ENCODE measurements at places on chromosomes 3 and 15. TPM values are rescaled to one million over a fixed set of nuclear protein-coding genes. Genes with fewer than 3 reads are reported as not detected.

Gene ZNF80
- not detected for total RNA-seq

Gene IQCB1
- 13.1 TPM for total RNA-seq

Gene ARL13B
- total RNA-seq = 3.1 TPM

GRCh38 chr3:9347887-9348286 lies 15.0 kb upstream of the THUMPD3 start:
- no peak for DNase-seq
- H3K27me3 ChIP-seq = no peaks in the 10 kb centered on the region
- no peaks in the 10 kb centered on the region for H3K36me3 ChIP-seq
- no peak overlapping the region for H3K4me3 ChIP-seq
- H3K4me1 ChIP-seq = peaks cover 13% of the 10 kb centered on the region
- no peak overlapping the region for H3K27ac ChIP-seq

DNA sequence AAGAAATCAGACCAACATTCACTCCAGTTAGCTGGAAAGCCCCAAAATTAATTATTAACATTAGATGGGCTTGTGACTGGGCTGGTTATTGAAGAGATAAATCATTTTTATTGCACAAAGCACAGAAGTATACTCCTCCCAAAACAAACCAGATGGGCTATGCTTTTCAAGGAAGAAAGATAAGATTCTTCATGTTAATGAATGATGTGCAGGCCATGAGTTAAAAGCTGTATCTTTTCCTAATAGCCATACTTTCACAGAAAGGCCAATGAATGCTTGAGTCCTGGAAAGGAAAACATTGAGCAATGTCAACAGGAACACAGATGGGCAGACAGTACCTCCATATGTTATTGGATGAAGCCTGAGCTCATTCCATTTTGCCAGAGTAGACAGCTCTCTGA lies 55.4 kb downstream of the OCA2 start:
- no peak overlapping the region for H3K4me3 ChIP-seq
- DNase-seq = no peak
- H3K4me1 ChIP-seq = peaks cover 7% of the 10 kb centered on the region
- H3K36me3 ChIP-seq = no peaks in the 10 kb centered on the region

DNA sequence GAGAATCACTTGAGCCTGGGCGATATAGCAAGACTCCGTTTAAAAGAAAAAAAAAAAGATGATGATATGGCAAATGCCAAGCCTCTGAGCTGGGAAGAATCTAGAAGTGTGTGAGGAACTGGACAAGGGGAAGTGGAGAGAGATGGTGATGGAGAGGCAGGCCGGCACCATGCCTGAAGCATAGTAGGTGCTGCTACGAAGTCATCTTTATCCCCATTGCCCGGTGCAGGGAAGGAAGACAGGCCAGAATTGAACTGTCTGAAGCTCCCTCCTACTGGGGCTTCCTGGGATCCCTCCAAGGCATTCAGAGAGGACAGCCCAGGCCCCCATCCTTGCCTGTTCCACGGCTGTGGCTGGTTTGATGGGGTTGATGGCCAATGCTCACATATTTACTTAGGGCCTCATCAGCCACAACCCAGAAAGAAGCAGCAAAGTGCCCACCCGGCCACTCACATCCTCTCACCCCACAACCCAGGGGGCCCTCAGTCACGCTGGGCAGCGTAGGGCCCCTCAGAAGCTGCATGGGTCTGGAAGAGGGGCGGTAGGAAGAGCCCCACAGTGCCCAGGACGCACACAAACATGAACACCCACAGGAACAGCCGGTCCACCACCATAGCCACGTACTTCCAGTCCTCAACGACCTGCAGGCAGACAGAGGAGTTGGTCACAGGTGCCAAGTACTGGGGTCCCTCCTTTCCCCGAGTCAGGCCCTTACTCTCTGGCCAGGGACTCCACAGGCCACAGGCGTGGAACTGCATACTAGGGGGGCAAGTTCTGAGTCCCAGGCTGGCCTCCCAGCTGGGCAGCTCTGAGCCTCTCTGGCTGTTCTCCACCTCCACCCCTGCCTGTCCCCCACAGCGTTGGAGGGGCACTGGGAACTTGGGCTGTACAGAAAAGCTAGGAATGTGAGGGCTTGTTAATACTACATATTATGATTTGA lies 4.1 kb upstream of the CHRNA3 start:
- H3K4me3 ChIP-seq = no peak overlapping the region
- no peaks in the 10 kb centered on the region for H3K36me3 ChIP-seq
- H3K4me1 ChIP-seq = no peaks in the 10 kb centered on the region
- H3K27me3 ChIP-seq = peaks cover 11% of the 10 kb centered on the region

GRCh38 chr3:79968418-79968817 lies 200.6 kb upstream of the ROBO1 start:
- H3K27ac ChIP-seq = no peak overlapping the region
- H3K36me3 ChIP-seq = no peaks in the 10 kb centered on the region
- no peak for DNase-seq

DNA sequence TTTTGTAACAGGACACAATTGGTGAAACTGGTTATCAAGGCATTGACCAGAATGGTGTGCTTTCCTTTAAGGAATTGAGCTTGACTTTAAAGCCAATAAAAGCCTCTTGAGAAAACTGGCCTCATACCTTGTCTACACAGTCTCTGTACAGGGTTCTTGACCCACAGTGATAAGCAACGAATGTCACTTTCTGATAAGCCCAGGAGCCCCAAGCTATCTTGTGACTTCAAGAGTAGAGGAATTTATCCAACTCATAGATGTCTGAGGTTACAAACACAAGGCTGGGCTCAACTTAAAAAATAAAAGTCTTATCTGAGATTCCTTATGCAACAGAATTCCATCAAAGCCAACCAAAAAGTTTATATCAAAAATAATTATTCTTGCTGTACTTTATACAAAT lies 212.1 kb downstream of the GBE1 start:
- H3K27ac ChIP-seq = no peak overlapping the region
- no peaks in the 10 kb centered on the region for H3K27me3 ChIP-seq
- H3K4me1 ChIP-seq = no peaks in the 10 kb centered on the region
- no peak overlapping the region for H3K4me3 ChIP-seq

DNA sequence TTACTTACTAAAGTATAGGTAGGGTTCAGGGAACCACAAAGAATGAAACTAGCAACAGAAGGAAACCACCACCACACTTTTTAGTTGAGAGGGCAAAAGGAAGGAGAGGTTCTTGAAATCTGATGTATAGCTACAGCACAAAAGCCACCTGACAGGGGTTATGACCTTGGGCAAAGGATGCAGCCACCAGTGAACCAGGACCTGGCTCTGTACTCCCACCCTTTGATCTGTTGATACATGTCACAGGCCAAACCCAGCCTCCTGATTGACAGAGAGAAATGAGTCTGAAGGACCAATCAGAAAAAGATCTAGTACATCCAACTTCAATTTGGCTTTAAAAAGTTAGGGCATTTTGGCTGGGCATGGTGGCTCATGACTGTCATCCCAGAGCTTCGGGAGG lies 20.0 kb upstream of the BLM start:
- no peak overlapping the region for H3K4me3 ChIP-seq
- H3K27ac ChIP-seq = no peak overlapping the region
- H3K36me3 ChIP-seq = no peaks in the 10 kb centered on the region
- no peak for DNase-seq
- no peaks in the 10 kb centered on the region for H3K27me3 ChIP-seq
- H3K4me1 ChIP-seq = no peaks in the 10 kb centered on the region

GRCh38 chr3:153669527-153669926 lies 451.7 kb upstream of the ARHGEF26 start:
- H3K4me3 ChIP-seq = no peak overlapping the region
- H3K27me3 ChIP-seq = no peaks in the 10 kb centered on the region
- no peak for DNase-seq

GRCh38 chr3:185503521-185503920 lies 4.7 kb upstream of the TMEM41A start:
- no peaks in the 10 kb centered on the region for H3K27me3 ChIP-seq
- H3K36me3 ChIP-seq = no peaks in the 10 kb centered on the region
- H3K4me1 ChIP-seq = no peaks in the 10 kb centered on the region
- no peak for DNase-seq

DNA sequence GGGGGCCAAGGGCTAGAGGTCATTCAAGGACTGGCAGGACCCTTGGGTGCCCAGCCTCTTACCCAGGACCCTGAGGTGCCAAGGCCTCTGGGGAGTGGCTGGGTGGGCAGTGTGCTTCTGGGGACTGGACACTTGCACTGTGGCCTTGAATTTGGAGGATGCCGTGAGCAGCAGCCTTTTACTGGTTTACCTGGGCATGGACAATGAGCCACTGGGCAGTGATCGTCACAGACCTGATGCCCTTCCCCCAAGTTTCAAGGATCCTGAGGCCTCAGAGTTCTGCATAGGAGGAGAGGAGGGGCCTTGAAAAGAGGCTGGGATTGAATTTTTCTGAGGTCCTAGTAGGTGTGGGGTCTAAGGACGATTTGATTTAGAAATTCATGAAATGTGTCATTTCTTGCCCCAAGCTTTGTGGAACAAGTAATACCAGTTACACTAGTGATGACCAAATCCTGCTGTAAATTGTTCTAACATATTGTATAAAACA lies 146.1 kb upstream of the TPM1 start:
- H3K27me3 ChIP-seq = no peaks in the 10 kb centered on the region
- H3K36me3 ChIP-seq = no peaks in the 10 kb centered on the region
- no peak for DNase-seq
- H3K27ac ChIP-seq = peak overlapping the region; percentile 1
- no peak overlapping the region for H3K4me3 ChIP-seq

GRCh38 chr3:125431391-125431790 lies 56.3 kb upstream of the ZNF148 start:
- H3K36me3 ChIP-seq = no peaks in the 10 kb centered on the region
- DNase-seq = no peak
- no peaks in the 10 kb centered on the region for H3K27me3 ChIP-seq
- no peak overlapping the region for H3K27ac ChIP-seq
- no peak overlapping the region for H3K4me3 ChIP-seq

DNA sequence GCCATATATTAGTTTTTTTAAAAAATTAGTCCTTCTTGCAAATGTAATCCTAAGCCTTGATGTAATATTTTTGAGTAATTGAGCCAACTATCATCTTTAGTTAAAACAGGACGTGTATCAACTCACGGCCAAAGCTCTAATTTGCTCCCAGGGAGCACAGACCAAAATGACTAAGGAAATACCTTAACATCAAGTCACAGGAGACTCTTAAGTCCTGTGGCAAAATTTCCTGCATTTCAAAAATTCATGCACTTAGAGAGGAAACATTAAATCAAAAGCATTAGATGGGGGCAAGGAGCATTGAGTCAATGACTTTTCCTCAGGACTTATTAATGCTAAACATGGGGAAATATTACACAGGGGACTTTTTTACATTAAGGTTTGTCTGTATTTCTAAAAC lies 276.0 kb downstream of the MFSD1 start:
- H3K27me3 ChIP-seq = no peaks in the 10 kb centered on the region
- DNase-seq = no peak
- no peaks in the 10 kb centered on the region for H3K36me3 ChIP-seq
- peaks cover 6% of the 10 kb centered on the region for H3K4me1 ChIP-seq

DNA sequence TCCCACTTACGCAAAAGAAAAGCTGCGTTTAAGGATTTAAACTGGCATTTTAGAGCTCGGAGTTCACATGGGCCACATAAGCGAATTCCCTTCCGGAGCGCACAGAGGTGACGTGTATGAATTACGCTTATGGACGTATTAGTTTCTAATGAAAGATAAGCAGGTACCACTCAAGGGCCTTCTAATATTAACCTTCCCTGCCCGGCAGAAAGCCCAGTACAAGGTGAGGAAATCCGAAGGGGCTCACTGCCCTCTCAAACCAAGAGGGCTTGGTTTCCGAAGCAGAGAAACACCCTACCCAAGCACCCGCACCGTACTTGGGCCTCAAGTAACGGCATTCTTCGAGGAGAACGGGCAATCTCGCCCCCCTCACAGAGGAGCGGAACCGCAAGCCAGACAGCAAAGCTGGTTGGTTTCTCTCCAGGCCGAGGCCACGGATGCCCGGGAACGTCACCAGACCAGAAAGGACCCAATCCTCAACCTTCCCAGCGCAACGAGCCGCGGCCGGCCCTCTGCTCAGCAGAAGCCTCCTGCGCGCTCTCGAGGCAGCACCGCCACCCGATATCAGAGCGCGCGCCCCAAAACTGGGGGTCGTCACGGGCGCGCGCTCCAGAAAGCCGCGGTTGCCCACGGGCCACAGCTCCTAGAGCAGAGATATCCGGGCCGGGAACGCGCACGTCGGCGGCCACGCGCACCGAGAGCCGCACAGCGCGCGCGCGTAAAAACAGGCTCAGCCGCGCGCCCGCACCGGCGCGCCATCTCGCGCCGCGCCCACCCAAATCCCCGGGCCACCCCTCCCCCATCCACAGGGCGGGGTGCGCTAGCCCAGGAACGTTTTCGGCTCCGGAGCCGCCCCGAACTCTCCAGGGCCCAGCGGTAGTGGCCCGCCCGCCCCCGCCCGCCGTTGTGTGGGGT lies 676 bp downstream of the QRICH1 start:
- H3K27ac ChIP-seq = peak overlapping the region; percentile 95
- peak; percentile 89 for DNase-seq
- peaks cover 12% of the 10 kb centered on the region for H3K36me3 ChIP-seq
- no peaks in the 10 kb centered on the region for H3K27me3 ChIP-seq

DNA sequence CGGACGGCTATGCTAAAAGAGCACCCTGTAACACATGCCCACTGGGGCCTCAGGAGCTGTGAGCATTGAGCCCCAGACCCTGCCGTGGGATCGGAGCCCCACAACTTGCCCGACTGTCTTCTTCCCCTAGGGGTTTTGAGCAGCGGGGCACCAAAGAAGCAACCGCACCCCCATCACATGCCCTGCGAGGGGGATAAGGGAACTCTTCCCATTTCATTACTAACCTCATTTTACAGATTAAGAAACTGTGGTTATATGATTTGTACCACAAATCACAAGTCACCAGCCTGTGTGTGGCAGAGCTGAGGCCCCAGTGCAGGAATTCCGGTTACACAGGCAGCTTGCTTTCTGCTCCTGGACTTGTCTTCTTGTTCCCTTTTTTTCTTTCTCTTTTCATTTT lies 86.2 kb downstream of the CD47 start:
- H3K4me1 ChIP-seq = no peaks in the 10 kb centered on the region
- H3K36me3 ChIP-seq = no peaks in the 10 kb centered on the region
- no peak overlapping the region for H3K27ac ChIP-seq
- no peak for DNase-seq
- no peak overlapping the region for H3K4me3 ChIP-seq

DNA sequence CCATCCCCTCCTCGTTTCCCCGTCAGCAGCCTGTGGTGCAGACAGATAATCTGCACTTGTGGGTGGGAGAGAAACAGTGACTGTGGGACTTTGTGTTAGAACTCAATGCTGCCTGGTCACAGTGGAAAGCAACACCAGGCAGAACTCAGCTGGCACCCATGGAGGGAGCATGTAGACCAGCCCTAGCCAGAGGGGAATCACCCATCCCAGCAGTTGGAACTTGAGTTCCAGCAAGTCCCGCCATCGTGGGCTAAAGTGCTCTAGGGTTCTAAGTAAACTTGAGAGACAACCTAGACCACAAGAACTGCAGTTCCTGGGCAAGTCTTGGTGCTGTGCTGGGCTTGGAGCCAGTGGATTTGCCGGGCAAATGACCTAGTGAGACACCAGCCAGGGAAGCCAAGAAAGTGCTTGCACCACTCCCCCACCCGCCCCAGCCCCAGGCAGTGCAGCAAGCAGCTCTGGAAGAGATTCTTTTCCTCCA lies 24.4 kb downstream of the ISG20 start:
- no peak overlapping the region for H3K4me3 ChIP-seq
- H3K27me3 ChIP-seq = no peaks in the 10 kb centered on the region
- no peaks in the 10 kb centered on the region for H3K4me1 ChIP-seq
- H3K27ac ChIP-seq = no peak overlapping the region
- no peaks in the 10 kb centered on the region for H3K36me3 ChIP-seq
